Psoas muscle (tissue), 8 donors: ENCODE measurements at places on chromosomes 12 and 14.

DNA sequence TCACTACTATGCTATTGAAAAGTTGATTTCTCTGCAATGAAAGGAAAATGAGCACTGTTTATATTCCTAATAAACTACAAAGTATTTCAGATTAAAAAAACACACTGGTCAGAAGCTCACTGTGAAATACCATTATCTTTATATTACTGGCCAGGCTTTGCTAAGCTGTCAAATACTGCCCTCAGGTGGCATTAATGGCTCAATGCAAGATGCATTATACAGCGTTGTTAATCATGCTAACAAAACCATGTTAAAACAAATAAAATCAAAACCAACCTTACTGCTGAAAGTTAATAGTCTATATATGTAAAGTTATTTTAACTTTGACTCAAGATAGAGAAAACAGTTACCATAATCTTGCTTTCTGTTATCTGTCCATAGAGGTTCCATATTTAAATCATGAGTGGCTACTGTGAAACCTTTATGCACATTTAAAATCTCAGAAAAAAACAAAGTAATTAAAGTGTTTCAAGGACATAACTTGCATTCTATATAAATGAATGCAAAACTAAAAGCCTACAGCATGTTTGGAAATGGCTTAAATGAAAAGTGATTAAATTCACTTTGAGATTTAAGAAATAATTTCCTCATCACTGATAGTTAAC, 121.7 kb downstream of the RALGAPA1 start:
- H3K36me3 ChIP-seq: peaks cover 5% of the 10 kb centered on the region
- no peak for DNase-seq
- no peak overlapping the region for H3K27ac ChIP-seq
- H3K4me3 ChIP-seq: no peak overlapping the region

DNA sequence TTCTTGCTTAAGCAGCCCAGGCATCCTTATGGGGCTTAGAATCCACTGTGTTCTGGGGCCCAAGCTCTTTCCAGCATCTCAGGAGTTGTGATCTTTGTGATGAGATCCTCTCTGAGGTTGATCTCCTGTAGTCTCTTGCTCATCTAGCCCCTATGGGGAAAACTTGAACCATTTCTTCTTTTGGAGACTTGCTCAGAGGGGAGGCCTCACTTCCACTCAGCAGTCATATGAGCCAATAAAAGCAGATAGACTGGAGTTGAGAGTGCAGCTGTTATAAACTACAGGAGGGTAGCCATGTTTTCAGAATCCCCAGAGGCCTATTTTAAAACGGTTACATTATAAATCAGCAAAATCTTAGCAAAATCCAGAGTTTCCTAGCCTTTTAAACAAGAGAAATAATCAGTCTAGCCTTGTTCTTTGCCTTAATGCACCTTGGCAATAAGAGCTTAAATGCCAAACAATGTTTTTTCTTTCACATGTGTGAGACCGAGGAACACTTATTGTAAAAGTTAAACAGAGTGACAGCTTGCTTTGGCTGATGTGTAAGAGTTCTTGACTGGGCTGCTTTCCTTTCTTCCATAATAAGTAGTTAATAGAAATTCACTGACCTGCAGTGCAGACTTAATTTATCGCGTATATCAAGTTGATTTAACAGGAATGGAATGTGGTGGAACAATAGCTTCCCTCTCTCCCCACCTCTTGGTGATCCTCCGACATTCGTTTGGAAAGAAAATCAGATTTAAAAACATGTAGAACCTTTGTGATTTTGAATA, 168.3 kb downstream of the NEDD1 start:
- H3K4me1 ChIP-seq: no peaks in the 10 kb centered on the region
- no peak for DNase-seq
- H3K4me3 ChIP-seq: no peak overlapping the region
- no peaks in the 10 kb centered on the region for H3K36me3 ChIP-seq
- H3K27me3 ChIP-seq: no peaks in the 10 kb centered on the region
- H3K27ac ChIP-seq: no peak overlapping the region

GRCh38 chr14:97164021-97164420, 366.8 kb downstream of the VRK1 start:
- no peaks in the 10 kb centered on the region for H3K36me3 ChIP-seq
- no peak for DNase-seq
- H3K27me3 ChIP-seq: no peaks in the 10 kb centered on the region
- H3K4me1 ChIP-seq: no peaks in the 10 kb centered on the region
- no peak overlapping the region for H3K4me3 ChIP-seq

- H3K27ac ChIP-seq: no peak overlapping the region
- no peak overlapping the region for H3K4me3 ChIP-seq
- no peak for DNase-seq
- H3K36me3 ChIP-seq: peaks cover 49% of the 10 kb centered on the region
- no peaks in the 10 kb centered on the region for H3K27me3 ChIP-seq
Measured at GRCh38 chr14:30915596-30915995, 41.2 kb downstream of the COCH start.
